ENCODE measurements at places on chromosomes 11 and 22. TPM values are rescaled to one million over a fixed set of nuclear protein-coding genes. Genes with fewer than 3 reads are reported as not detected.
A peak's percentile ranks its signal among the peaks of the same experiment; 100 is the strongest.

DNA sequence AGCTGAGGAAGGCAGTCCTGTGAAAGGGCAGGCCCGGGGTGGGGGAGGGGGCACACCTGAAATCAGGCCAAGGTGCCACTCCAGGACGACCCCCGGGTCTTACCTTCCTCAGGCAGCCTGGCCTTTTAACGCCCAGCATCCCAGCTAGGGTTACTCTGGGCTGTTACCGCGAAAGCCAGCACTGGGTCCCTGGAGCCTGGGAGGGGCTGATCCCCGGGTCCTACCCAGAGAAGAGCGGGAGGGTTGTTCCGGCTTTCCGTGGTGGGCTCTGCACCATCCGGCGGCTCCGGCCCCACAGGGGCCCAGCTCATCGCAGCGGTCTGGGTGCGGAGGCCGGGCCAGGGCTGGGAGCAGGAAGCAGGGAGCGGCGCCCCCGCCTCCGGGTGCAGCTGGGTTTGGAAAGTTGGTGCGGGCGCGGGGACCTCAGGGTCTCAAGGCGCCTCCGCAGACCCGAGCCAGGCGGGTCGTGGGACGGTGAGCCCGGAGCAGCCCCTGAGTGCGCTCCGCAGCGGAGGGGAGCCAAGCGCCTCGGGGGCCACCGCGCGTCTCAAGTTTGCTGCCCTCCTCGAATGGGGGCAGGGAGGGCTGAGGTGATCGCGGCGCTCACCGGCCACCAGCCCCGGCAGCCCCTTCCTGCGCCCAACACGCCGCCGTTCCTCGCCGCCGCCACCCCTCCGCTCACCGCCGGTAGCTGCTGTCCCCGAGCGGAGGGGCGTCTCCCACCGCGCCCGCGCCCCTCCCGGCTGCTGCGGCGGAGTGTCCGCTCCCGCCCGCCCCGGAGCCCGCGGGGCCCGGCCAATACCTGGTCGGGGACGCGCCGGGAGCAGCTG is 831 bp downstream of the CHST1 start:
- peak; percentile 15 for ATAC-seq

GRCh38 chr22:31583861-31584485 is 78.0 kb downstream of the PISD start:
- no peak for ATAC-seq

The DTX4 gene
- 2.0 TPM for total RNA-seq

DNA sequence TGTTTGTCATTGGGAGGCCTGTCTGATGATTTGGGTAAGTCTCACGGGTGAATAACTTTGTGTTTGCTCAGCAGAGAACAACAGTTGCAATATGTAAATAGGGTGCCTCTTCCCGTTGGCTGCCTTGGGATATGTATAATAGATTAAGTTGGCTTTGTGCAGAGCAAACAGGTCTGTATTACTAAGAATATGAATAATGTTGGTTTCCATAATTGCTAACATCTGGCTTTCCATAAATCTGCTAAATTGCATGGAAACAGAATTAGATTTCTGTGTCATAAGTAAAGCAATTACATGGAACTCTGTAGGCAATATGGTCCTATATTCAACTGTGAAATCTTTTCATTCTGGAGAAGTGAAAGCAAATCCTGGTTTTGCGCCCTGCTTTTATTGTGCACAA is 636.0 kb upstream of the ANO5 start:
- ATAC-seq = no peak

GRCh38 chr11:294780-295179 is 4.5 kb downstream of the IFITM5 start:
- ATAC-seq = no peak

The CCDC157 gene
- total RNA-seq = 1.9 TPM

The PYGM gene
- 17.1 TPM for total RNA-seq

- no peak for ATAC-seq
These were observed 101.4 kb downstream of the GALNT18 start for GRCh38 chr11:11520231-11521015.

DNA sequence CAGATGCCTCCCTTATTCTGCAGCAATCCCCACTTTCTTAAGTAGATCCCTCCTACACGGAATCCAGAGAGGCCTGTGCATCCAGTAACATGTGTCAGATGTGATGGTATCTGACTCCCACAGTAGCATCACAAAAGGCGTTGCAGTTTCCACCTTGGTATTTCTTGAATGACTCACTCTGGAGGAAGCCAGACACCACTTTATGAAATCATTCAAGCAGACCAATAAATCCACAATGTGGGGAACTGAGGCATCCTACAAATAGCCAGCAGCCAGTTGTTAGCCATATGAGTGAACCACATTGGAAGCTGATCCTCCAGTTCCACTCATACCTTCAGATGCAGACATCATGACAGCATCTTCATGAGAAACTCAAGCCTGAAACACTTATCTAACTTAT is 798.1 kb downstream of the OPCML start:
- no peak for ATAC-seq

DNA sequence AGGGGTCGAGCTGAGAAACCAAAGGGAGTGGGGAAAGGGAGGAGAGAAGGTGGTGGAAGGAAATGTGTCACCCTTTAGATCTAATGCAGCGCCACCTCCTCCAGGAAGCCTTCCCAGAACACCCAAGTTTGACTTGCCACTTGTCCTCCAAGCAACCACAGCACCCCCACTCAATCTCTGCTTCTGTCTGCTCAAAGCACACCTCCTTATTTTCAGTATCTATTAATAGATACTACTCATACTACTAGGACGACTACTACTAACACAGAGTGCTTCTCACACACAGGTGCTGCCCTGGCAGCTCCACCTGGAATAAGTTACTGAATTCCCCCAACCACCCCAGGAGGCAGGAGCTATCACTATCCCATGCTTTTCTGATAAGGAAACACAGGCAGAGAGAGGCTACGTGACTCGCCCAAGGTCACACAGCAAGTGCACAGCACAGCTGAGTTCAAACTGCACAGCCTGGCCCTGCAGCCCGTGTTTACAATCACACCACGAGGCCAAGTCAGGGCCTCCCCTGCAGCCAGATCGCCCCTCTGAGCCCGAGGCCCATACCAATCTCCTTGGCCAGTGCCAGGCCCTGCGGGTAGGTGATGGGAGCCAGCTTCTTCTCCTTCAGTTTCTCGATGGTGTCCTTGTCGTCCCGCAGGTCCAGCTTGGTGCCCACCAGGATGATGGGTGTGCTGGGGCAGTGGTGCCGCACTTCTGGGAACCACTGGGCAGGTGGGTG is 13.2 kb downstream of the RAC2 start:
- ATAC-seq = no peak

DNA sequence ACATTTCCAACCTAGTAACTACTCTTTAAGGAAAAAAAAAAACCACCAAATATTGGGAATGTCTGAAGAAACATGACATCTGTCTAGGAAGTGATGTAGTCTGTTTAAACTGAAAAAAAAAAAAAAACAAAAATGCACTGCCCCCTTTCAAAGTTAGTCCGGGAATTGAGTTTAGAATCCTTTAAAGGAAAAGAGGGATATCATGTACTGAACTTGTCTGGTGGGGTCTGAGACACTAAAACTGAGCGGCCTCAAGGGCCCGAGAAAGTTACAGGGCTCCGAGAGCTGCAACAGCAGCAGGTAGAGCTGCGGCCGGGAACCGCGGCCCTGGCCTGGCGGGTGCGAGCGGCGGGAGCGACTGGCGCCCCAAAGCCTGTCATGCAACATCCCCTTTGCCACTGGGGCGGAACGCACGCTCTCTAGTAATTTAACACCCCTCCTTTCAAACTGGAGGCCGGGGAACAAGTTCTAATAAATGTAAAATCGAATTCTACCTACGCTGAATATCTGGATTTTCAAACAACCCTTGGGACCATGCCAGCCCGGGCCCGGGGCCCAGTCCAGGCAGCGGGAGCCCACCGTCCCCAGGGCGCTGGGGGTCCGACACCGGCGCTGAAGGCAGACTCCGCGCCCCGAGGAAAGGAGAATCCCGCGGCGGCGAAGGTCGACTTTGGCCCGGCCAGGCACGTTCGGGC is 736 bp downstream of the RDX start:
- peak; percentile 52 for ATAC-seq

DNA sequence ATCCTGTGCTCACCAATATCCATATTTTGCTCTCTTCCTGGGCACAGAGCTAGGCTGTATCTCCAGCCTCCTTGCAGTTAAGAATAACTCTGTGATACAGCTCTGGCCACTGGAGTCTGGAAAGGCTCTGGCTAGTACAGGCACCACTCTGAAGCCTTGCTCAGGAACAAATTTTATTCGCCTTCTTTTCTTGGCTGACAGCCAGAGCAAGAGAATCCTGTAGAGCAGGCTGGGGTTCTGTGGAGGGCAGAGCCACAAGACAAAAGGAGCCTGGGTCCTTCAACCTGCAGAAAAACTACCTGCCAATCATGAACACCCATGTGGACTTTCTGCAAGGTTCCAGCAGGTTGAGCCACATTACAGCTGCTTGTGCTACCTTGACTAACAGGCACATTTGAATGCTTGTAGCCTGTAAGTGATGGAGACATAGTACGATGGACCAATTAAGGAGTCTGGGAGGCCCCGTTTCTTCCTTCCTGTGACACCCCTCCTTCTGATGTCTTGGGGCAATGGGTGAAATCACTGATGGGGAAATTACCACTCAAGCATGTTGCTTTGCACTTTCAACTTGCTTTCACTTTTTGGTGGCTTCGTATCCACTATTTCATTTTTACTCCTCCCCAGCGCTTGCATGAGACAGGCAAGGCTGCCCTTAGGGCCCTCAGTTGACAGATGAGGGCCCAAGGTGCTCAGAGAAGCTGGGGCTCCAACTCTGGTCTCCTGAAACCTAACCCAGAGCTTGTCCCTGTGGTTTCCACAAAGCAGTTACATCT is 267.2 kb upstream of the SYN3 start:
- no peak for ATAC-seq

- no peak for ATAC-seq
These were observed 5.1 kb downstream of the TMEM121B start for GRCh38 chr22:17115945-17116565.

- ATAC-seq = no peak
These were observed 28.3 kb downstream of the MOV10L1 start for GRCh38 chr22:50118129-50118528.

DNA sequence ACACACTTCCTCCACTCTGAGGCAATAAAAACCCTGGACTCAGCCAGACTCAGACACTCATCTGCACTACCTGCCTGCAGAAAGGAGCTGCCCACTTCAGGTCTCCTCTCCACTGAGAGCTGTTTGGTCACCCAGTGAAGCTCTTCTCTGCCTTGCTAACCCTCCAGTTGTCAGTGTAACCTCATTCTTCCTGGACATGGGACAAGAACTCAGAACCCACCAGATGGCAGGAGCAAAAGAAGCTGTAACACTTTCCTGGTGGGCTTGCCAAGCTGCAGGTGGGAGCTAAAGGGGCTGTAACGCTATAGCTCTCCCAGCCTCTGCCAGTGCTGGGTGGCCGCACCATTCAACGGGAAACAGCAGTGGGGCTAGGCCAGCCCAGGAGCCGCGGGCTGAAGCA is 89.7 kb downstream of the CCDC73 start:
- no peak for ATAC-seq

- no peak for ATAC-seq
These were observed 267.2 kb upstream of the MTNR1B start for GRCh38 chr11:92702037-92702804.

GRCh38 chr11:15585602-15586331 is 471.0 kb downstream of the INSC start:
- no peak for ATAC-seq

All from gastroesophageal sphincter (tissue), 4 donors.